NCI-H1092 (cell line): ENCODE measurements at places on chromosomes 5 and 9.

- no peak for DNase-seq
Observed at GRCh38 chr9:21817176-21817575, 14.7 kb downstream of the MTAP start.

GRCh38 chr5:144072518-144072927 is 97.9 kb downstream of the YIPF5 start:
- DNase-seq = no peak

DNA sequence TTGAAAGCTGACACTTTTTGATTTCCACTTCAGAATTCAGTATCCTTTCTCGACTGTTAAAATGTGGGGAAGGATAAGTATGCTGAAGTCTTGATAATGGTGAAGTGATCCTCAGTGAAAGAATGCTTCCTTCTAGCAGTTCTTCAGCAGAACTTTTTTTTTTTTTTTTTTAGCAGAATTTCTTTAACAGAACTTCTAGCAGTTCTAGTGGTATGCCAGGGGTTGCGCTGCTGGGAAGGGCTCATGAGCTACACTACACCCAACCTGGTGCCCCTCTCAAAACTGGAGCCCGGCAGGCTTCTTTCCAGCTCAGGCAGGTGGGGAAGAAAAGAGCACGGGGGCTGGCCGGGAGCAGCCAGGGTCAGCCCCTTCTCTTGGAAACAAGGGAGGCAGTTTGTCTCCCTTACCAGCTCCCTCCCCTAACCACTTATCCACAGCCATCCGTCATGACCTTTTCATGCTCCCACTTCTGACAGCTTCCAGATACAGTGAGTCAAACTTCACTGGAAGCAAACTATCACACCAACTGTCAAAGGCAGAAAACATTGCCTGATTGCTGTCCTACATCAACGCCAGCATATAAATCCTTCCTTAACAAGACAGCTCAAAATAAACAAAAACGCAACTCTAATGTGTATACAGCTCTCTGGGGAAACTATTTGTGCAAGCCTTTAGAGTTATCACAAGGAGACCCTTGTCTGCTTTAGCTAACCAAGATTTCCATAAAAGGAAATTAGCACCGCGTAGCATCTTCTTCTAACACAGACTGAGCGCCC is 211.5 kb downstream of the GAPVD1 start:
- peak; percentile 36 for DNase-seq

DNA sequence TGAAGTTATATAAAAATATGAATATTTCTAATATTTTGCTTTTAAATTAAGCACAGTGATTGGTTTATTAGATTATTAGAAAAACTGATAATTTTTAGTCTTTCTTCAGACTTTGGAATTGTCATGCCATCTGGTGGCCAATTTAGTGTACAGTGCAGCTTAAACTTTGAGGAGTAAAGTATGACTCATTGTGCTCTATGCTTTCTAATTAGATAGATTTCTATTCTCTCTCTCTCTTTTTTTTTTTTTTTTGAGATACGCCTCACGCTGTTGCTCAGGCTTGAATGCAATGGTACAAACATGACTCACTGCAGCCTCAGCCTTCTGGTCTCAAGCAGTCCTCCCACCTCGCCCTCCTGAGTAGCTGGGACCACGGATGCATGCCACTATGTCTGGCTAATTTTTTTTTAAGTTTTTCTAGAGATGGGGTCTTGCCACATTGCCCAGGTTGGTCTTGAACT is 42.1 kb upstream of the GPR21 start:
- no peak for DNase-seq

DNA sequence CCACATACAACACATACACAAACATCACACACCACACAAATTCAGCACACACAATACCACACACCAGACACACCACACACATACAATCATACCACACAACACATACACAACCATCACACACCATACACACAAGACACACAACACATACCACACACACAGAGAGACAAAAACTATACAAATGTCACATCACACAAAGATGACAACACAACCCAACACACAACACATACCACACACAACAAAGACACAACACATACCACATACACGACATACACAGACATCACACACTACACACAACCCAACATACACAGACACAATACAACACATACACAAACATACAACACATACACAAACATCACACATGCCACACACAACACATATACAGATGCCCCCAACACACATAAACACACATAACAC is 44.8 kb downstream of the ROR2 start:
- DNase-seq = no peak
